ENCODE measurements at places on chromosomes 5 and 9. TPM values are rescaled to one million over a fixed set of nuclear protein-coding genes. Genes with fewer than 3 reads are reported as not detected.

- DNase-seq: no peak
Measured at GRCh38 chr9:124047251-124047672, 35.7 kb downstream of the LHX2 start.

The CDKN2B gene
- total RNA-seq: 10.3 TPM

The CTSL gene
- total RNA-seq: 43.5 TPM

DNA sequence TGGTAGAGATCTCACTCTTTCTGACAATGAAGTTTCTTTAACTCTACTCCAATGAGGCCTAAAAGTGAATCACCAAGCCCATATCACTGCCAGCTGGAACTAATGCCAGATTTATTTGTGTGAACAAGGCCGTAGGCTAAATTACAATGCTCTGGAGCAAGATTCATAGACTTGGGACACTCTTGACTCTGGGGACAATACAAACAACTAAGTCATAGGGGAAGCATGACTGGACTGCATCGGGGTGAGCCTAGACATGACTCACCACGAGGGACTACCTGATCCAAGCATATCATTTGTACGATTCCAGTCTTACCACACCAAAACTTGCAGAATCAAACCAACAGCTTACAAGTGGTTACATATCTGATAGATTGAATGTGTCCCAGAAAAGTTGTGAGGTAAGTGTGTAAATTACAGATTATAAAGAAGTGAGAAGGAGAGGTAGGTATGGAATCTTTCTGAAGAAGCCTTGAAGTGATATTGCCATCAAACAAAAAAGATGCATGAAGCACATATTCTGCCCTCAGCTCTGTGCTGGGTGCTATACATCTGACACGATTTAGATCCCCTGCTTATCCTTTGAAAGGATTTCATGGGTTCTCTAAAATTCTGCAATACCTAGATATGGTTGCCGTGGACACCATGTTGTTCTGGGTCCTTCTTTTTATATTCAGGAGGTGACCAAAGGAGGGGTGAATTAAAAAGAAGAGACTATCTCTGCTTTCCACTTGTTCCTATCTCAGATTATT is 199.3 kb upstream of the PDE4D start:
- no peak for DNase-seq

DNA sequence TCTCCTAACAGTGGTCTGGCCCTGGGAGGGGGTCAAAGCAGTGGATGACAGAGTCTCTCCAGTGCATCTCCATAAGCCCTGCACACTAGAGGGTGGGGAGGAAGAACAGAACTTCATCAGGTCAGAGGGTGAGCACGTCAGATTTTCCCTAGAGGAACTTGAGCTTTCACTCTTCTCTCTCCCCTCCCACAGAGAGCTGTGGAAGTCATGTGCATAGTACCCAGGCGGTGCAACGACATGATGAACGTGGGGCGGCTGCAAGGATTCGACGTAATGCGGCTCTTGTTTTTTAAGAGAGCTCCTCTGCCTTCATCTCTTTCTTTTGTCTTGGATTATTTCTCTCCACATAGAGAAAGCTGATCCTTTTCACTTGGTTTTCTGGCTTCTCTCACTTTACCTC is 100.2 kb upstream of the OTULINL start:
- DNase-seq: no peak

DNA sequence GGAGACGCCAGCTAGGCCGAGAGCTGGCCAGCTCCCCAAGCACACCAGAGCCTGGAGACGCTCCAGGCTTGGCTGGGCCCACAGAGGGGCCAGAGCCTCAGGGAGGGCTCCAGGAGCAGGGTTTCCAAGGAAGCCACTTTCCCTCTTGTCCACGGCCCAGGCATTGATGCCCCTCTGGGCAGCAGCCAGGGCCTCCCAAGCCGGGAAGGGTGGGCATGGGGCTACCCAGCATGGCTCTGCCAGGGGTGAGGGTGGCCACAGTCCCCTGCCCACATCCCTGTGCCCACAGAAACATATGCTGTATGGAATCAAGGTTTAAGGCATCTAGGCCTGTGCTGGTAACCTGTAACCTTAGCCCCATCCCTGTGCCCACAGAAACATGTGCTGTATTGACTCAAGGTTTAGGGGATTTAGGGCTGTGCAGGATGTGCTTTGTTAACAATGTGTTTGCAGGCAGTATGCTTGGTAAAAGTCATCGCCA is 1.5 kb upstream of the DPP7 start:
- no peak for DNase-seq

The EGR1 gene
- total RNA-seq: 47.6 TPM

- no peak for DNase-seq
Measured at GRCh38 chr9:118991366-118992285, 377.6 kb downstream of the BRINP1 start.

The FOXD4 gene
- total RNA-seq: 0.10 TPM

The COL23A1 gene
- total RNA-seq: 4.6 TPM

- DNase-seq: no peak
Measured at GRCh38 chr9:89526667-89527066, 28.8 kb upstream of the SEMA4D start.

DNA sequence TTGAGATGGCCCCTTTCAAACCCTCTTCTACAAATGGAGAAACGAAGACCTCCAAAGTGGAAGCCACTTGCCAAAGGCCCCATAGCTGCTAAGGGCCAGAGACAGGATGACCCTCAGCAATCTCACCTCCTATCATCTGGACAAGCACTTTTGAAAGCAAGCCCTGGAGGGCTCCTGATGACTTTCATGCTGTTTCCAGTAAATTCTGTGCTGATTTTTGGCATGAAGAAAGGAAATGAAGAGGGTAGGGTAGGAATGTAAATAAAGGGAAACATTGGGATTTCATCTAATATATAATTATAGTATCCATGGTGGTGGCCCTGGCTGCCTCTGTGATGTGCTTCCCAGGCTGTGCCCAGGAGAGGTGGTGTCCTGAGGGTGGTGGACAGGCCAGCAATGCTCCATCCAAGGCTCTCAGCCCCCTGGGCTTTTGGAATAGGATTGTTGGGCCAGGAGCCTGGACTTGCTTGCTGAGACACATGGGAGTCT is 208.0 kb upstream of the TRIM32 start:
- DNase-seq: no peak

DNA sequence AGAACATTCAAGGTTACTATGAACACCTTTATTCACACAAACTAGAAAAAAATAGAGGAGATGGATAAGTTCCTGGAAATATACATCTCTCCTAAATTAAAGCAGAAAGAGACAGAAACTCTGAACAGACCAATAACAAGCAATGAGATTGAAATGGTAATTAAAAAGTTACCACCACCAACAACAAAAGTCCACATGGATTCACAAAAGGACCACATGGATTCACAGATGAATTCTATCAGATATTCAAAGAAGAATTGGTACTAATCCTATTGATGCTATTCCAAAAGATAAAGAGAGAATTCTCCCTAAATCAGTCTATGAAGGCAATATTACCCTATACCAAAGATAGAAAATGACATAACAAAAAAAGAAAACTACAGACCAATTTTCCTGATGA is 518.9 kb downstream of the PRDM9 start:
- no peak for DNase-seq

DNA sequence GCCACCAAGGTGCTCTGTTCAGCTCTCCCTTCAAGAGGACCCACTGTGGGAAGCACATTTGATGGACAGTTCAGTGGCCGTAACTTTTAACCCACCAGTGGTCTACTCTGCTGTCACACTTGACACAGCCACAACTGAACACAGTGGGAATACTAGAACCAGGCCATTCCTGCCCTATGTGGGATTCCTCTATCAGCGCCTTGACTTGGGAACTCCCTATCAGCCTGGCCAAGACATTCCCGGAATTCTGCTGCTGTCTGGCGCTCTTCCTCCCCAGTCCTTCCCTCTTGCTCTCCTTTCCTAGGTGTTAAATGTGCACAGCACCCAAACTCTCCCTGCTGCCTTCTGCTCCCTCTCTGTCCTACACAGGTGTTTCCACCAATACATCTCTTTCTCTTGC is 23.1 kb upstream of the SH3PXD2B start:
- DNase-seq: no peak

DNA sequence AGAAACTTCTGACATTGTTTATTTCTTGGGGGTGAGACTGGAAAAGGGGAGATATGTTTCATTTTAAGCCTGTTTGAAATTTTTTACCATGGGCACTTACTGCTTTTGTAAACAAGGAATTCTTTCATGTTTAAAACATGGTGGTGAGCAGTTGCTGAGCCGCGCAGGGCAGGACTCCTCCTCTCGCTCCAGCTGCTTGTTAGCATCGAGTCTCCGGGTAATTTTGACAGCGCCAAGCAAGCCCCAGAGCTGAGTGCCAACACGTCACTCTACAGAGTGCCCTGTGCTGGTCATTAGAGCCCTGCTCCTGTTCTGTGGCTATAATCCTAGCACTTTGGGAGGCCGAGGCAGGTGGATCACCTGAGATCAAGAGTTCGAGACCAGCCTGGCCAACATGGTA is 116.5 kb upstream of the MSX2 start:
- no peak for DNase-seq

DNA sequence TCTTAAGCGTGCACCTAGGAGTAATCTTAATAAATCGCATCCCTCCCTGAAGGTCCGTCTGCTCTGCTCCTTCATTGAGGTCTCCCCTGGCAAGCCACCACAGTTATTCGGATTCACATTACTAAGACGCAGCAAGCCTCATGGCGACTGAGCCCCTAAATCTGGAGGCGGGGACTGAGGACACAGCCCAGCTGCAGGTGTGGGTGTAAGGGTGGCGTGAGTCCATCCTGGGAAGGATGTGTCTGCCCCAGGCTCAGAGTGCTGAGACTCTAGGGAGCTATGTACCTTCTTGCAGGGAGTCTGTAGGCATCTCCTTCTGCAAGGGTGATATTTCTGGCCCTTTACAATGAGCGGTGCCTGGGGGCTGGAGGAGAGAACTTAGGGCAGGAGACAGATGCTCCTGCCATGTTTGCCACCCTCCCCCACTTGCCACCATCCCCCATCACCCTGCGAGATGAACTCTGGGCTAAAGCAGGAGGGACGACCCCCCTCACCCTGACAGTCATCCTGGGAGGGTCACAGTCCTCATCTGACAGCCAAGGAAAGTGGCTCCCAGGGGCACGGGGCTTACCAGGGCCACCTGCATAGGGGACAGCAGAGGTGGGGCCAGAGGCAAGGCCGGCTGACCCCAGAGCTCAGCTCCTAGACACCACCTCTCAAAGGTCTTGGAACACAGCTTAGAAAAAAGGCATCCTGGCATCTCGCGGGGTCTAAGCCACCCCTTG is 76.4 kb upstream of the FCN1 start:
- DNase-seq: no peak

GRCh38 chr5:82338771-82339373 is 60.7 kb upstream of the RPS23 start:
- DNase-seq: no peak
